ENCODE measurements at places on chromosomes 16 and 17.
A peak's percentile ranks its signal among the peaks of the same experiment; 100 is the strongest.

- DNase-seq, result no peak
Observed at GRCh38 chr16:89360760-89361435, 129.5 kb downstream of the ANKRD11 start.

GRCh38 chr16:27235055-27235937 is 32.0 kb downstream of the KDM8 start:
- peak; percentile 89 for DNase-seq

DNA sequence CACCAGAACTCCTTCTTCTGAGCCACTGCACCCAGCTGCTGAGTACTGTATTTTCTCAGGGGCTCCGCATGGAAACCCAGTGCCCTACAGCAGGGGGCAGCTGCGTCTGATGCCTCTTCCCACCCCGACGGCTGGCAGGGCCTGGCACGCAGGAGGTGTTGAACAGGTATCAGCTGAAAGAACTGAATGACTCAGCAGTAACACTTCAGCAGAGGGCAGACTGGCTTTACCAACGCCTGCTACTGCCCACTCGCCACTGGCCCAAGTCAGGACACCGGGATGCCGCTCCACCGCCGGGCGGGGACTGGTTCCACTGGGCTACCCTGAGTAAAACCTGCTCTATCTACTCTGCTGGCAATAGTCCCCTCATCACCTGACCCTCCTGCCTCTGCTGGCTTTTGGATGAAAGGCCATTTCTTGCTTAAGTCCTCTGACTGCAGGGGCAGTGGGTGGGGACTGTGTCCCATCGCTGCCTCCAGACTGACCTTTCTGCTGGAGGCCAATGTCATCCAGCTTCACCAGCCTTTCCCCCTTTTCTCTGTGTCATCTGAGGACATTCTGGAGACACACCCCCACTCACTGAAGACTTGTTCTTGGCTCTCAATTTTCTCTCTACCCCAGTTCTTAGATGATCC is 100.4 kb upstream of the FA2H start:
- no peak for DNase-seq

- peak; percentile 69 for DNase-seq
Observed at GRCh38 chr16:57802341-57803133, at the start of gene KIFC3. Gene KIFC3 (minus strand): TSS chr16:57802491. CDS start chr16:57798243, 4,248 bp downstream.

DNA sequence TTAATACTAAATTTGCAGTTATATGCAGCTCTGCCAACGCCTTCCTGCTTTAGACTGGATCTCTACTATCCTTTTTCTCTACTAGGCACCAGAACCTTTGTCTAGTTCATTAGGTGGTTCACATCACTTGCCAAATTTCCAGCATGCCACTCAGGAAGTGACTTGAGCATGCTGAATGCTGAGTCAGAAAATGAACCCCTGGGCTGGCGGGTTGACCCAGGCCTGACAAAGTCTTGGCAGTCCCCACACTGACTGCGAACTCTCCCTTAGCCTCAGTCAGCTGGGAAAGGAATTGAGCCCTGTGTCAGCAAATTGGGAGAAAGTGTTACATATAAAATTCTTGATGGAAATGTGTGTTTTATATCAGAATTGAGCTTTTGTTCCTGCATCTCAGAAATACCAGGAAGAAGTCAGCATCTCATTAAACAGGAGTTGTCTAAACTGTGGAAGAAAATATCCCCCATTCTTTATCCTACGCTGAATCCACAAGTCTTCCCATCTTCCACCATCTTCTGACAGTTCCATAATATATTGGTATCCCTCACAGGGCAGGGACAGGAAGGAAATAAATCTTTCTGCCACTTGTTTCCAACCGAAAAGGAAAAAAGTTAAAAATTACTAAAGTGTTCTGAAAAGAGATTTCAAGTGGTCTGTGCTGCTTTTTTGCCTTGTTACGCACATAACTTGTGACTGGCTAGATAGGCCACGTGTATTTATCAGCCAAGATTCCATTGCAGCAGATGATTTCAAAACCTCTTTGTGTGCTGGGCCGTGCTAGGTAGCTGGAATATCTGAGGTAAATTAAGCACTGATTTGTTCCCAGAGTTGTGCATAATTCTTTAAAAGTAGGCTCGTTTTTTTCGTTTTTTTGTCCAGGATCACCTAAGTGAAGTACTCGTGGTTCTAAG is 16.7 kb upstream of the SLC12A3 start:
- peak; percentile 92 for DNase-seq

DNA sequence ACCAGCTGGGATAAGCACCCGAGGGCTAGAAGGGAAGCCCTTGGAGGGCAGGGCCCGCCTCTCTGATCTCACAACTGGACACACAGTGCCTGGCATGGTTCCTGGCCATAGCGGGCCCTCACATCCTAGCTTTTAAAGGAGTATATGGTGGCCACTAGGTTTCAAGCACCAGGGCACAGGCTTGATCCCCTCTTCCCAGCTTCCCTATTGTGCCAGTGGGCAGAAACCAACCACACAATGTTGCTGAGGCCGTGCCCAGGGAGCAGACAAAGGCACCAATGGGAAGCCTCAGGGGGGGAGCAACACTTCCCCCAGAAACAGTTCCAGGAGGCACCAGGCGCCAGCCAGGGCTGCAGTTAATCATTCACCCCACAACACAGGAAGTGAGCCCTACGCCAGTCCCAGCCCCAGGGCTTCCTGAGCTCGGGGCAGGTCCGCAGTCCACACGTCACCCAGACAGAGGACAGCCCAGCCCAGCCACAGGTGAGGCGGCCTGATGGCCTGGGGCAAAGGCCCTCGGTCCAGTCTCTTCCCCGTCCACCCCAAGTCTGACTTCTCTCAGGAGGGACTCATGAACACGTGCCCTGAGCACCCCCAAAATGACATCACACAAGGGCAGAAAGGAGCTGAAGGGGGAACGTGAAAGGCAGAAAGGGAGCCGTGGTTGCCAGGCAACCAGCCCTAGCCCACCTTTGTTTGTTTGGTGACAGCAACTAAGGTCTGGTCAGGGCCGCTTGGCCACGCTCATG is 12.8 kb downstream of the SMIM5 start:
- DNase-seq, result peak; percentile 89

GRCh38 chr16:14501331-14502255 is 128.5 kb downstream of the PARN start:
- peak; percentile 93 for DNase-seq

DNA sequence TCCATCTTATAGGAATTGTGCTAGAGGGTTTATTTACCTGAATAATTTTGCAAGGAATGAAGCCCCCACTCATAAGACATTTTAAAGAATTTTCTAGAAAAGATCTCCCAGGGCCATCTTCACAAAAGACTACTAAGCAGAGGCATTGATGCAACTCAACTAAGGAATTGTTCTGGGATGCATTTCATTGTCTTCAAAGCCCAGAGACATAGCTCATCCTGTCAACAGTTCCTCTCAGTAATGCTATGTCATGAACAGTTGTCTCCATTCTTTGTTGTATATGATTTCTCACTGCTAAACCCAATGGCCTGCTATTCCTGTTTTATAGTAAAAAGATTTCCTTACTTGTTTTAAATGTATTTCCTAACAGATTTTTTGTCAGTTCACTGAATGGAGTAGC is 136.8 kb upstream of the RBL2 start:
- peak; percentile 13 for DNase-seq
